ENCODE measurements at places on chromosomes 12 and 14. TPM values are rescaled to one million over a fixed set of nuclear protein-coding genes. Genes with fewer than 3 reads are reported as not detected.

- H3K4me1 ChIP-seq, result peaks cover 18% of the 10 kb centered on the region
- DNase-seq, result peak; percentile 22
- H3K4me3 ChIP-seq, result no peak overlapping the region
- H3K27me3 ChIP-seq, result no peaks in the 10 kb centered on the region
- H3K36me3 ChIP-seq, result peaks cover 1% of the 10 kb centered on the region
- H3K27ac ChIP-seq, result no peak overlapping the region
Observed at GRCh38 chr12:27576667-27577347, 52.8 kb downstream of the PPFIBP1 start.

GRCh38 chr12:45336762-45337596, 121.1 kb downstream of the ANO6 start:
- H3K36me3 ChIP-seq, result no peaks in the 10 kb centered on the region
- DNase-seq, result peak; percentile 94
- H3K4me1 ChIP-seq, result peaks cover 5% of the 10 kb centered on the region
- no peaks in the 10 kb centered on the region for H3K27me3 ChIP-seq

- no peak for DNase-seq
- H3K27ac ChIP-seq, result no peak overlapping the region
- no peaks in the 10 kb centered on the region for H3K27me3 ChIP-seq
- no peaks in the 10 kb centered on the region for H3K36me3 ChIP-seq
- H3K4me1 ChIP-seq, result no peaks in the 10 kb centered on the region
Observed at GRCh38 chr12:120858306-120859088, 45.7 kb downstream of the SPPL3 start.

GRCh38 chr12:103956509-103957027, 9.1 kb upstream of the TDG start:
- peaks cover 6% of the 10 kb centered on the region for H3K36me3 ChIP-seq
- H3K27me3 ChIP-seq, result no peaks in the 10 kb centered on the region
- DNase-seq, result no peak
- peak overlapping the region; percentile 93 for H3K27ac ChIP-seq

- no peaks in the 10 kb centered on the region for H3K27me3 ChIP-seq
- no peak for DNase-seq
- H3K4me3 ChIP-seq, result no peak overlapping the region
- no peaks in the 10 kb centered on the region for H3K4me1 ChIP-seq
- H3K27ac ChIP-seq, result no peak overlapping the region
Observed at GRCh38 chr14:64730681-64731080, 26.5 kb downstream of the PLEKHG3 start.

DNA sequence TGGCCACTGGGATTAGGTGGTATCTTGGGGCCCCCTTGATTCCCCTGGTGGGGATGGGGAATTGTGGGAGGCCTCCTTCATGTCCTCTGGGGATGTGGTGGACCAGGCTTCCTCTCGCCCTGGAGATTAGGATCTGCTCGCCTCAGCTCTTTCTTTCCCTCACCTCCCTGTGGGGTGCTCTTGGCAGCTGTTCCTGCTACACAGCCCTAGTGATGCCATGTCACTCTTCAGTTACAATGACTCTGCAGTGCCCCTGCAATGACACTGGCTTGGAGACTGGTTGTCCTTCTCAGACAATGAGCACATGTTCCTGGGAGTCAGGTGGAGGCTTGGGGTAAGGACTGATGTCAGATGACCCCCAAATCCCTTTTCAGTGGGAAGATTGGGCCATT, 83.9 kb downstream of the ADCK1 start:
- no peak overlapping the region for H3K27ac ChIP-seq
- H3K4me1 ChIP-seq, result peaks cover 3% of the 10 kb centered on the region
- no peaks in the 10 kb centered on the region for H3K27me3 ChIP-seq
- no peak overlapping the region for H3K4me3 ChIP-seq
- no peaks in the 10 kb centered on the region for H3K36me3 ChIP-seq
- DNase-seq, result no peak

- H3K4me3 ChIP-seq, result no peak overlapping the region
- H3K36me3 ChIP-seq, result no peaks in the 10 kb centered on the region
- H3K27me3 ChIP-seq, result no peaks in the 10 kb centered on the region
- no peak overlapping the region for H3K27ac ChIP-seq
- H3K4me1 ChIP-seq, result no peaks in the 10 kb centered on the region
Observed at GRCh38 chr14:73261075-73261474, 23.8 kb downstream of the PAPLN start.

DNA sequence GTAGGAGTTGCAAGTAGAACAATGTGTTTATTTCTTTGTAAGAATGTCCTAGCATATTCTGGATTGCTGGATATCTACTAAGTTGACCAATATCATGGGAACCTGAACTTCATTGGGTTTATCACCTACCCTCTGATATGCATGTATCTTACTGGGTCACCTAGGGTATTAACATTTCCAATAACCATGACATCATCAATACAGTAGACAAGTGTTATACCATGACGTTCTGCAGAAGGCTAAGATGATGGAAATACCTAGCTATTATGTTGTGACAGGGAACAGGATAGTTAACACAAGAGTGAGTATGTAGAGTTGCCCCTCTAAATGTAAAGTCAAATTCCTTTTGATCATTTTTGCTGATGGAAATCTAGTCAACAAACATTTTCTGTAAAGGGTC, 26.0 kb downstream of the GPR65 start:
- H3K4me3 ChIP-seq, result no peak overlapping the region
- no peaks in the 10 kb centered on the region for H3K36me3 ChIP-seq
- no peak for DNase-seq
- no peaks in the 10 kb centered on the region for H3K4me1 ChIP-seq
- no peak overlapping the region for H3K27ac ChIP-seq
- H3K27me3 ChIP-seq, result no peaks in the 10 kb centered on the region

DNA sequence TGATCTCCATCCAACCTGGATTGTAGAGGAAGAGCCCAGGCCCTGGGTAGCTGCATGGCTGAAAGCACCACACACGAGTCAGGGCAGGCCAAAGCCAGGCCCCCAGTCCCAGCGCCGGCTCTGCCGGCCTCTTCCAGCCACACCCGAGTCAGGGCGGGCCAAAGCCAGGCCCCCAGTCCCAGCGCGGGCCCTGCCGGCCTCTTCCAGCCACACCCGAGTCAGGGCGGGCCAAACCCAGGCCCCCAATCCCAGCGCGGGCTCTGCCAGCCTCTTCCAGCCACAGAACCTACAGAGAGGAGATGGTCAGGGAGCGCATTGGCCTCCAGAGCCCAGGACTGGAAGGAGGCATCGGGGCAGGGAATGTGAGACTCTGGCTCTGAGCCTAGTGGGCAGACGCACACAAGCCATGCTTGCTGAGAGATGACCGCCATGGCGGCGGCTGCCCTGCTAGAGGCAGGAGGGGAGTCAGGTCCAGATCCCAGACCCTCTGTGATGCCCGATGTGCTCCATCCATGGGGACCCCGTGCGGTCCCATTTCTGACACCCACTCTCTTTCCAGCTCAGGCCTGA, 30.2 kb downstream of the BEGAIN start:
- no peak overlapping the region for H3K4me3 ChIP-seq
- H3K27ac ChIP-seq, result no peak overlapping the region
- H3K4me1 ChIP-seq, result no peaks in the 10 kb centered on the region
- DNase-seq, result no peak
- H3K36me3 ChIP-seq, result no peaks in the 10 kb centered on the region
- H3K27me3 ChIP-seq, result no peaks in the 10 kb centered on the region

- peaks cover 7% of the 10 kb centered on the region for H3K4me1 ChIP-seq
- H3K27me3 ChIP-seq, result no peaks in the 10 kb centered on the region
- H3K27ac ChIP-seq, result peak overlapping the region; percentile 98
- peak overlapping the region; percentile 83 for H3K4me3 ChIP-seq
Observed at GRCh38 chr12:46371718-46372543, 642 bp downstream of the SLC38A2 start.

GRCh38 chr14:92026548-92027190, 13.2 kb downstream of the TRIP11 start:
- H3K27ac ChIP-seq, result no peak overlapping the region
- no peak for DNase-seq
- H3K4me1 ChIP-seq, result no peaks in the 10 kb centered on the region
- no peaks in the 10 kb centered on the region for H3K27me3 ChIP-seq
- no peak overlapping the region for H3K4me3 ChIP-seq

GRCh38 chr14:100149851-100150611, 9.4 kb downstream of the DEGS2 start:
- no peak overlapping the region for H3K27ac ChIP-seq
- no peak for DNase-seq
- H3K4me3 ChIP-seq, result no peak overlapping the region
- H3K36me3 ChIP-seq, result no peaks in the 10 kb centered on the region

DNA sequence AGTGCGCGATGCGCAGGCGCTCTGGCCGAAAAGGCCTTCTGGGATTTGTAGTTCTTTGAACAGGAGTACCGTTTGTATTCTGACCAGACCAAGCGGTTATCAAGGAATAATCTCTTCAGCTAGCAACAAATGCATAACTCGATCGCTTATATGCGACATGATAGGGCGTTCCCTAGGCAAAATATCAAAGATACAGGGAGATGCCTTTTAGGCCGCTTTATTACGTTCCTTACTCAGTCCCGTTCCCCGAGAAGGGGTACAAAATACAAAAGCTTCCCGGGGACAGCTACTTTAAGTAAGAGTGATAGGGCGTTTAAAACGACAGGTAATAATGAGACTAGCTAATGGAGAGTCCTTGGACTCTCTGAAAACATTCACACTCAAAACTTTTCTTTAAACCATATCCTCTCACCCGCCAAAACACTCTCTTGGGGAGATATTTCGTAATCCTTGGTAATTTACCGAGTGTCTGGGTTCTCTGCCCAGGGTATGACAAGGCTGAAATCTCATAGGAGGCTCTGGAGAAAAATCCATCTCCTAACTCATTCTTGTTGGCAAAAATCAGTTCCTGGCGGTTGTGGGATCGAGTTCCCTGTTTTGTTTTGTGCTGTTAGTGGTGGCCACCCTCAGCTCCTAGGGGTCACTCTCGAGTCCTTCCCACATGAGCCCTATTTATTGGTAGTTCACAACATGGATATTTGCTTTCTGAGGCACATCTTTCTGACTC, 412 bp upstream of the SNW1 start:
- H3K27ac ChIP-seq, result peak overlapping the region; percentile 100
- DNase-seq, result peak; percentile 95

DNA sequence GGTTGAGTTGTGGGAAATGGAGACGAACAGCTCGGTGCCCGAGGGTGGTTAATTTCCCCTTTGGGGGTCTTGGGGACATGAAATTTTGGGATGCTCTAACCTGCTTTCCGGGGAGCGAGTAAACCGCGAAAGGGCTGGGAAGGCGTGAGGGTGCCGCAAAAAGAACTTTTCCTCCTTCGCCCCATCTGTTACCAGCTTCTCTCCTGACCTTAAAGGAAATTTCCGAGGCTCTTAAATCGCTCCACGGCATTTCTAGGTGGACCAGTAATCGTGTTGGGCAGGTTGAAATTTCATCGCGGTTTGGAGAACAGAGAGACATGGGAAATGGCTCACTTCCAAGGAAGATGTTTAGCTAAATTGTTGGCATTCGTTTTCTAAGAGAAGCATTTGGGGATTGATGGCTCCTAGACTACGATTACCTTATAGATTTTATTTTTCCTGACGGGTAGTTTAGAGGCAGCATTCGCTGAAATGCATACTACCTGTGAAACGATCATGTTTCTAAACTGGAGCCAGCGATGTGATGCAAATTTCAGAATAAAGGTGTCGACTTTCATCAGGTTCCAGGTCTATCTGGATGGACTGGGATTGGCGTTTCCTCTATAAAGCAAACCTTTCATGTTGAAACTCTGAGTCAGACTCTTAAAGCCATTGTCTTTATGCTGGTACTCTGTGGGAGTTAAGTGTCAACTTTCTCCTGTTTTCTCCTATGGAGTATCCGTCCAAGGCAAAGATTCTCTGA, 414.5 kb downstream of the PCNX1 start:
- peaks cover 4% of the 10 kb centered on the region for H3K4me1 ChIP-seq
- H3K27ac ChIP-seq, result peak overlapping the region; percentile 80
- H3K36me3 ChIP-seq, result no peaks in the 10 kb centered on the region
- DNase-seq, result peak; percentile 74

DNA sequence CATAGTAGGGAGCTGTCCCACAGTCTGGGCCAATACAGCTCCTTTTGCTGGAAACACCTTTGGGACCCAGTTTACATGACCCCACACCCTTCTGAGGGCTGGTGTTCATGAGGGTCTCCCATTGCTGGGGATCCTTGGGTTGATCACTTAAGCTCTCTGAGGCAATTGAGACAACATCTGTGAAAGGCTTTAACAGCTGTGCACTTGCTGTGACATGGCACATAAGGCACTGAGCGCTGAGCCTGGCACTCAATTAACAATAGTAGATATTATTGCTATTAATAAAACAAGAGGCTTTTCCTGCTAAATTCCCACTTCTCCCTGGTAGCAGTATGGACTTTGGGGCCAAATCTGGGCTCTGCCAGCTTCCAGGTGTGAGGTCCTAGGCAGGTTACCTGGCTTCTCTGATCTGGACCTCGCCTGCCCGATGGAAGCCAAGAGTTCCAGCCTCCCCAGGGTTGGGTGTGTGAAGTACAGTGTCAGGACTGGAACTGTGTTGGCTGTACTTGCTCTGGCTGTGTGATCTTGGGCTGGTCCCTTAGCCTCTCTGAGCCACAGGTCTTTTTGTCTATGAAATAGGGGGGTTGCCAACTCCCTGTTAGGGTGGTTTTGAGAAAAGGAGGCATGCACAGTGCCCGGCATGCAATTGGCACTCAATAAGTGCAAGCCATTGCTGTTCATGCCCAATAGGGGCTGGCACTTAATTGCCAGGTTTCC, 3.1 kb downstream of the SH2B3 start:
- no peak overlapping the region for H3K4me3 ChIP-seq
- H3K36me3 ChIP-seq, result no peaks in the 10 kb centered on the region
- DNase-seq, result no peak

DNA sequence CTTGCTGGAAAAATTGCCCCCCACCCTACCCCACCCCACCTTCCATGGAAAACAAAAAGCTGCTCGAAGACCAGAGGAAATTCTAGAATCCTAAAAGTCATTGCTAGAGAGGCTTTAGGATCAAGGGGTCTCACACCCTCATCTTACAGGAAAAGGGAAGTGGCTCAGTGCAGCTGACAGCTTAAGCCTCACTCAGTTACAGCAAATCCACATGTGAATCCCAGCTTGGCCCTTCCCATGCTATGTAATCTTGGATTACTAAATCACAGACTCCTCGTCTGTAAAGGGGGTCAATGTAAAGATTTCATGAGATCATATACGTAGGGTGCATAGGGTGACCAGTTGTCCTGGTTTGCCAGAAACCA, 25.9 kb downstream of the CMKLR1 start:
- no peaks in the 10 kb centered on the region for H3K27me3 ChIP-seq
- H3K27ac ChIP-seq, result no peak overlapping the region
- H3K36me3 ChIP-seq, result no peaks in the 10 kb centered on the region
- H3K4me1 ChIP-seq, result no peaks in the 10 kb centered on the region

Gene ANKRD9
- 22.0 TPM for total RNA-seq

Gene KRT7
- total RNA-seq, result 3.5 TPM

Gene PIANP
- total RNA-seq, result 0.17 TPM

Gene FGF23
- not detected for total RNA-seq

Gene NEMP1
- total RNA-seq, result 7.7 TPM

Gene TNS2
- total RNA-seq, result 52.4 TPM

Gene SALL2
- 3.5 TPM for total RNA-seq

Gene CSRP2
- total RNA-seq, result 36.7 TPM

Gene CLEC2A
- not detected for total RNA-seq

Gene MMP17
- 10.8 TPM for total RNA-seq

Gene MYO1A
- total RNA-seq, result 0.26 TPM

Gene GLIPR1L1
- not detected for total RNA-seq

Data from fibroblast of lung (primary cell).